ENCODE measurements at places on chromosomes 4 and X.
A peak's percentile ranks its signal among the peaks of the same experiment; 100 is the strongest.

- no peak for DNase-seq
Measured at GRCh38 chrX:110987292-110987691, 108.7 kb upstream of the PAK3 start.

DNA sequence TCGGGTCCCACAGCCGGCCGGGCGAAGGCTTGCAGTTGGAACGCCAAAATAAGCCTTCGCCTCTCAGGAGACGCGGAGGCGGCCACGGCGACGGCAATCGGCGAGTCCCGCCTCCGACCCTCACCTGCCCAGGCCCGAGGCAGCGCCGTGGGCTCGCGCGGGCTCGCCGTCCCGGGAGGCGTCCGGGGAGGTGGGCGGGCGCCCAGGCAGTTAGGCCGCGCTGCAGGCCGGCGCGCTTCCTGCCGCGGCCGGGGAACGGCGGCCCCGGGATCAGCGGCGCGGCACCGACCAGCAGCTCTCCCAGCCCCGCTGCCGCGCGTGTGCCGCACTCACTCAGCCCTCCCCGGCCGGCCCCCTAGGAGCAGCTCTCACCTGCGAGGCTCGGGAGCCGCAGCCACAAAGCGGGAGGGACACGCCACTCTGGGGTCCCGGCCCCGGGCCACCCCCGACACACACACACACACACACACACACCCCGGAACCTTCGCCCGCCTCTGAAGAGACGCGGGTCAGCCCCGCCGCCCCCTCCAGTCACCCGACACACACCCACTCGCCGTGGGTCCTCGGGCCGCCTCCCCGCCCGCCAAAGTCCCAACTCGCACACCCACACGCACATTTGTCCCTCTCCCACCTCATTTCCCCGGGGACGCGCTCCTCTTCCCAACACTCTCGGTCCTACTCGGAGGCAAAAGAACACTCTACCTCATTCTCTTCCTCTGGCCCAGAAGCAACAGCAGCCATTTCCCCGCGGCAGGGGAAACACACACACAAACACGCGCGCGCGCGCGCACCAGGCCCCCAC is at the start of gene CNOT6L:
TSS of gene CNOT6L (minus strand) at position 767 of the 802 bp plus-strand sequence. CDS start at position 707, 60 bp downstream.
- DNase-seq = peak; percentile 32

DNA sequence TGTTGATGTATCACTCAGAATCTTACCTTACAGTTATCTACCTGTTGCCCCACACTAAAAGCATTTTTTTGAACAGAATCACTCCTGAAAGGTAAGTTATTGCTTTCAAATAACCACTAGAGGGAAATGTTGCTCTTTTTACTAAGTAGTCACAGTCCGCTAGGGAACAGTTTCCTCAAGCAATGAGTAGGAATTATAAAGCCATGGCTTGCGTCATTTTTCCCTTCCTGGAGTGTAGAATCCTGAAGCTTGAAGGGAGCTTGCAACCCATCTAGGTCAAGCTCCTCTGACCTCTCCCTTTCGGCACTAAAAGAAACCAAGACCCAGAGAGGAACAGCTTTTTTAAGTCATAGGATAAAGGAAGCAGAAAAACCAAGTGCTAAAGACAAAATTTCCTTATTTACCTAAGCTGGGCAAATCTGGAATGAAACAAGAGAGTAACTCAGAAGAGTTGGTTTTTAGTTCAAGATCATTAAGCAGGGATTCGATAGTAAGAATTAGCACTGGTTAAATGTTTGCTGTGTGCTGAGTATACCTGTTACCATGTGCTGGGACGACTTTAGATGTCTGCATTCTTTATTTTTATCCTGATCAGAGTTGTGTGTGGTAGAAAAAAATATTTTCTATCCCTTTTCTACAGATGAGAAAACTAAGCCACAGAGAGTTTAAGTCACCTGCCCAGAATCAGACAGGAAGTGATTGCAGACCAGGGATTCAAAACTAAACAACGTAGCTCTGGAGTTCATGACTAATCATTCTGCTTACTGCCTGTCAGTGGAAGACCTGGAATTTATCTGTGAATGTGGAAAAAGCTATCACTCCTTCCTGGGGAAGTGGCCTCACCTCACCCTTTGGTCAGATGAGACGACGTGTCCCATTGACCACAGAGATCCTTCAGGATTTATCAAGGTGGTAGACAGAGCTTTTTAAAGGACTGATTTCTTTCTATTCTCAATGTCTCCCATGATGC is 631.5 kb downstream of the RAB28 start:
- no peak for DNase-seq

DNA sequence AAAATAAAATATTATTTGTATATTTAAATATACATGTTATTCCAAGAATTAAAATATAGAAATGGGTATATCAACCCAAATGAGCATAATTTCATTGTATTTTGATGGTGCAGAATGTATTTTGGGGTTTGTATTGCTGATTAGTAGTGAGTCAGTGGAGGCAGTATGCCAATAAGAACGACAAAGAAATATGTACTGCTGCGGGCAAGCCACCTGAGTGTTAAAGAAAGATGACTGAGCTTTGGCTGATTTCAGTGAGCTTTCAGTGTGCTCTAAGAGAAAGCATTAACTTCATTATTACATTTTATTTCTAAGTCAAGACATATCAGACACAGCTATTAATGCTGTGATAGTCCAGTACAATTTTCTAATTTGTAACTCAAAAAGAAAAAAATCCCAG is 297.8 kb downstream of the ANK2 start:
- DNase-seq = no peak

DNA sequence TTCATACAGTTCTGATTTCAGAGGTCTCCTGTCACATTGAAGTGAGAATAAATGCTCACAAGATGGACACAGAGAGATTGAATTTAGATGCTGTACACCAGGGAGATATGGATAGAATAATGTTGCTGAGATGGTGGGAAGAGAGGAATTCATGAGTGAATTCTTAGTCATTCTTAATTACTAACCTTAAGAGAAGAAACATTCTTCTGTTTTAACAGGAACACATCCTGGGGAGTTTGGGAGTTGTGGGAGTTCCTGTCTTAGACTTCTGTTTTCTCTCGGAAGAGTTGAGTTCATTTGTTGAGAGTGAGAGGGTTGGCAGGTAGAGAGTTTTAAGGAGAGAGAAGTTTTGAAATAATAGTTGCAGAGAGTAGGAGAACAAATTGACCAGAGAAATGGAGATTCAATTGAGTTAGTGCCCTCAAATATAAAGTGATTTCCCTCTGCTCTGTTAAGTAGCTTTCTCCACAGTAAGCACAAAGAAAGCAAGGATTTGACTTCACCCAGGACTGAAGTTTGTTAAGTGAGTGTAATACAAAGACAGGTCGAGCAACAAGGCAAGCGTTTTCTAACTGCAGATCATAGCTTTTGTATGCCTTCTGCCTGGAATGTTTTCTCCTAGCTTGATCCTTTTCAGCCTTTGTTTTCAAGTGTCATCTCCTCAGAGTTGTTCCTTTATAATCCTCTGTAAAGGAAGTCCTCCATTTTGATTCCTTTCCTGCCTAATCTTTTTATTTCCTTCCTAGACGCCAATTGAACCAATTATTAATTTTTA is 205.9 kb downstream of the RAPGEF2 start:
- no peak for DNase-seq

- DNase-seq = no peak
Measured at GRCh38 chrX:9535101-9535500, 70.2 kb downstream of the TBL1X start.

- DNase-seq = no peak
Measured at GRCh38 chr4:113645771-113646441, 115.6 kb downstream of the CAMK2D start.

GRCh38 chrX:96314985-96315384 is 369.7 kb upstream of the DIAPH2 start:
- DNase-seq = no peak

- no peak for DNase-seq
Measured at GRCh38 chrX:39736216-39737211, 361.2 kb downstream of the BCOR start.

- no peak for DNase-seq
Measured at GRCh38 chr4:25638806-25639205, 16.8 kb upstream of the SLC34A2 start.

DNA sequence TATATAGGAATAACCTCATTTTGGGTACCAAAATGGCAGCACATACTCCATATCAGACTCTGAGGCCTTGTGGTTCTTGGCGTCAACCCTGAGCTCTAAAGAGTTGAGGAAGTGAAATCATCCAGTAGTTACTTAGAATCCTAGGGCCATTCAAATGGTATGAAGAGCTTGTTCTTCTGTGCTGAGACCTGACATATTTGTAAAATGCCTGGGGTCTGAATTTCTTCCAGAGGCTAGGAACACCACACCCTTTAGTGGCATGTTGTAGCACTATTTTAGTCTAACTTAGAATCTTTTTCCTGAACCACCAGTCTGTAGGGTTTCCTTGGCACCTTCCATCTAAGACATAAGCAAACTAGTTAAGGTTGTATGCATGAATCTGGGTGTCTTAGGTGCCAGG is 18.1 kb upstream of the GDPD2 start:
- DNase-seq = no peak

DNA sequence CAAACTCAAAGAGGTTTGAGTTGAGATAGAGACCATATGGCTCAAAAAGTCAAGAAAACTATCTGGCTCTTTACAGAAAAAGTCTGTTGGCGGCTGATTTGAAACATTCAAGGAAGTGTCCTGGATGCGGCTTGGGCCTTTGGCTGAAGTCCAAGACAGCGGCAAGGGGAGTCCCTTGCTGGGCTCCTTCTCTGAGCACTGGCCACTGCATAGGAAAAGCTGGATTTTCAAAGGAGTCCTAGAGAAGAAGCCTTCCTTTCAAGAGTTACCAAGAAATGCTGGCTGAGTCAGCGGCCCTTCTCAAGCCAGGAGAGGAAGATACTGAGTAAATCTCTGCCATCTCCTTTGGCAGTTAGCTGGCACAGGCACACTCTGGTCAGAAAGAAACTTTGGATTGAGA is 12.1 kb downstream of the APLN start:
- DNase-seq = no peak

- no peak for DNase-seq
Measured at GRCh38 chr4:183831026-183831446, 74.1 kb upstream of the STOX2 start.

DNA sequence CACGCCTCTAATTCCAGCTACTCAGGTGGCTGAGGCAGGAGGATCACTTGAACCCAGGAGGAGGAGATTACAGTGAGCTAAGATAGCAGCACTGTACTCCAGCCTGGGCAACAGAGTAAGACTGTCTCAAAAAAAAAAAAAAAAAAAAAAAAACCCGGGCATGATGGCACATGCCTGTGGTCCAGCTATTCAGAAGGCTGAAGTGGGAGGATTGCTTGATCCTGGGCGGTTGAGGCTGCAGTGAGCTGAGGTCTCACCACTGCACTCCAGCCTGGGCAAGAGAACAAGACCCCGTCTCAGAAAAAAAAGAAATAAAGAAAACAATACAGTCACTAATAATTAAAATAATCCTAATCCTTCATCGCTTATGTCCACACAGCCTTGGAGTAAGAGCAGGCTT is 68.1 kb downstream of the APBB2 start:
- no peak for DNase-seq

DNA sequence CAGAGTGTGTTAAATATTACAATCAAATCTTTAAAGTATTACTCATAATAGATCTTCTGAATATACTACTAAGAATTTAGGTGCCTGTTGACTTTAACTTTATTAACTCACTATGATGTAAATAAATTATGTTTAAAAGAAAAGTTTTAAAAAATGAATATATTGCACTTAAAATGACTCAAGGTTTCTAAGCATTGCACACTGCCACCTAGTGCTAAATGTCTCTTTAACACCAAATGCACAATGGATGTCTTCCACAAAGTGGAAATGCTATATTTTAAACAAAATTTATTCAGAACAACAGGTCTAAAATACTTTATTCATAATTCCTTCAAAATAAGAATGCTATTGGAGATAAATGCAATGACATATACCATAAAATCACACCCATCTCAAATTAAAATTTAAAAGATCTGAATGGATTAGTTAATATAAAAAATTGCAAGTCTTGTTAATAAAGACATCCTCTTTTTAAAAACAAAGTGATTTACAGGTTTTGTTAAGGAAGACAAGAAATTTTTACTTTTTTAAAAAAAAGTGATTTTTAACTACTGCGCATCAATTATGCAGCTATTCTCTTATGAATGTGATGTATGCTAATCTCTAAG is 5.5 kb downstream of the INPP4B start:
- no peak for DNase-seq

DNA sequence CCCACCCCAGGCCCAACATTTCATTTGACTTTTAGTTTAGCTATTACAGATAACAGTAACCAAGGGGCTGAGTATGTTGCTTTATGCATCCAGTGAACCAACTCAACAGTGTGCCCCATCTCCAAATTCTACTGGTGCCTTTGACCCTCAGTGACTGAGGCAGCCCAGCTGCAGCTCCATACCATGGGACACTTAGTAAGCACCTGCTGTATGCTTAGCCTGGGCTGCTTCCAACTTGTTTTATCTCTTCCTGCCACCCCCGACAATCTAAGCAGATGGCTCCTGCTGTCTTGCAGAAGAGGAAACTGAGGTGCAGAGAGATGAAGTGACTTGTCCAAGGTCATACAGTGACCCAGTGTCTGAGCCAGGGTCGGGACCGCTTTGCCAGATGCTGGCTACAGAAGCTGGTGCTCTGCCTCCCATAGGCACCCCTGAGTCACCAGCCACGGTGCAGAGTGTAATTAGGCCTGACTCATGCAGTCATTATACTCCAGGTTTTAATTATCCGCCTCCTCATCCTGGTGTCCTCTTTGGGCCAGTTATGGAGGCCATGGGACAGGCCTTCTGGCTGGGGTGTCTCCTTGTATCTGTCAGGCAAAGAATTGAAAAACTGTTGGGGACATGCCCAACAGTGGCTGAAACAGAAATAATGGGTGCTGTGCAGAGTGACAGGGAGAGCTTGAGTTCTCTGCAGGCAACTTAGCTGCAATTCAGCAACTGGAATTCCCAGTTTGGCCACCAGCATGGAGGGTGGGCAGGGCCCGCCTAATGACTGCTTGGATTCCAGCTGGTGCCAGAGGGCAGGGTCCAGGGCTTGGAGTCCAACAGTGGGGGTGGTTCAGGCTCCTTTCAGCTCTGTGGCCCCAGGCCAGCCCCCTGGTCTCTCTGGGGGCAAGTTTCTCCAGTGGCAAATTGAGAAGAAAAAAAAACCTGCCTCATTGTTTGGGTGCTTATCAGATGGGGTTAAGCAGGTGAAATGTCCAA is 8.2 kb upstream of the GPR78 start:
- no peak for DNase-seq

All from stimulated activated CD8-positive, alpha-beta memory T cell treated with anti-CD3 and anti-CD28 coated beads, Interleukin-7, amount 100 ng/mL, for 48 hours (primary cell).